ENCODE measurements at places on chromosomes 6 and 20.

DNA sequence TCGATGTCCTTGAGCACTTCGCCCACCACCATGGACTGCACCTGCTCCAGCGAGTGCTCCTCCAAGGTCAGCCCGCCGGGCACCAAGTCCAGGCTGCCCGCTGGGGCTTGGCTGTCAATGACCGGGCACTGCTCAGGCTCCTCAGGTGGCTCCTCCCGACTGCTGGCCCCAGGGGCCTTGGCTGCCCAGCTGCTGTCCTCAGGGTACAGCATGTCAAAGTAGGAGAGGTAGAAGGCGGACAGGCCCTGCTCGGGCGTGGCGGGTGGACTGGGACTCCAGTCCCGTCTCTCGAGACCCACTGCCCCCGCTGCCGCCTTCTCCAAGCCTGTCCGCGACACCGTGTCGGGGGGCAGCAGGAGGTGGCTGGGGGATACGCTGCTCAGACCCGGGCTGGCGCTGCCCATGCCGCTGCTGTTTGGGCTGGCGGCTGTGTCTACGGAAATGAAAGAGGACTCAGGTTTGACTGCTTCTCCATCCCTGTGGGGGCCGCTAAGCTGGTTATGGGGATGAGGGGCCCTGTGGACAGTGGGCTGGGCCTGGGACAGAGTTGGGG lies 12.0 kb downstream of the SPDEF start:
- no peak for DNase-seq

GRCh38 chr6:25570578-25570977 lies 81.4 kb upstream of the SCGN start:
- no peak for DNase-seq

DNA sequence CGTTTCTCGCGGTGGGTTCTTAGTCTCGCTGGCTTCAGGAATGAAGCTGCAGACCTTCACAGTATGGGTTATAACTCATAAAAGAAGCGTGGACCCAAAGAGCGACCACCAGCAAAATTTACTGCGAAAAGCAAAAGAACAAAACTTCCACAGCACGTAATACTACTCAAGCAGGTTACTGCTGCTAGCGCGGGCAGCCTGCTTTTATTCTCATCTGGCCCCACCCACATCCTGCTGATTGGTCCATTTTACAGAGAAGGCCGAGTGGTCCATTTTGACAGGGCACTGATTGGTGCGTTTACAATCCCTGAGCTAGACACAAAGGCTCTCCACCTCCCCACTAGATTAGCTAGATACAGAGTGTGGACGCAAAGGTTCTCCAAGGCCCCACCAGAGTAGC lies 17.4 kb downstream of the LY86 start:
- no peak for DNase-seq

GRCh38 chr6:81831274-81831673 lies 78.8 kb upstream of the TENT5A start:
- DNase-seq: no peak

DNA sequence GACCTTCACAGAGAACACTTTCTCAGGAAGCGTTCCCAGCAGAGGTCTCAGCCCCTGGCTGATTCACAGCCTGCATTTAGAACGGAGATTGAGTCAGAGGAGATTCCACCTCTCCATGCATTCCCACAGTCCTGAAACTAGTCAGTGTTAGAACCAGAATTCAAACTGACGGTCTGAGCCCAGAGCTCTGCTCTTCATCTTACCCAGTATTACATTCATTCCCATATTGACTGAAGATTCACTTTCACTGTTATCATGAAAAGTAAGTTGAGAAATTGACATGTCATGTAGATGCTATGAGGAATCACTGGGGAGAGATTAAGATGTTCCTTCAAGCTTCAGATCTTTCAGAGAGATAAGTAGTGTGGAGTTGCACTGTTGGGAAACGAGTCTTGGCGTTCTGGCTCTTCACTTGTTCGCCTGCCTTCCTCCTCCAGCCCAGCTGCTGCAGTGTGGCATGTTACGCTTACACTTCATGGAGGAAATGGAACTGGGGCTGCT lies 28.3 kb downstream of the MAS1 start:
- no peak for DNase-seq

DNA sequence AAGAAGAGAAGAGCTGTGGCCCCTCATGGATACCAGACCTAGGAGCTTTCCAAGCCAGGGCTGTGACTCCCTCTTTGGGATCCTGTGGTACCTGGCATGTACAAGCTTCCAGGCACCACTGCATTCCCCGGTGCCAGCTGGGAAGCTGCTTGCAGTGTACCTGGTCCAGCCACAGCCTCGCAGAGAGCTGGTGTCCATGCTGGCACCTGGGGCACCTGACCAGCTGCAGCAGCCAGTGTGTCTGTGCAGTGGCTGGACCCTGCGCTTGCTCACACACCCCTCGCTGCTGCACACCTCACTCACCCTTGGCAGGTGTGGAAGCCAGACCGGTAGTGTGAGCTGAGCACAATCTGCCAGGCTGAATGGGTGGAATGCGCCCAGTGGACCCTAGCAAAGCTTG lies 190.9 kb upstream of the MAN1A1 start:
- no peak for DNase-seq

DNA sequence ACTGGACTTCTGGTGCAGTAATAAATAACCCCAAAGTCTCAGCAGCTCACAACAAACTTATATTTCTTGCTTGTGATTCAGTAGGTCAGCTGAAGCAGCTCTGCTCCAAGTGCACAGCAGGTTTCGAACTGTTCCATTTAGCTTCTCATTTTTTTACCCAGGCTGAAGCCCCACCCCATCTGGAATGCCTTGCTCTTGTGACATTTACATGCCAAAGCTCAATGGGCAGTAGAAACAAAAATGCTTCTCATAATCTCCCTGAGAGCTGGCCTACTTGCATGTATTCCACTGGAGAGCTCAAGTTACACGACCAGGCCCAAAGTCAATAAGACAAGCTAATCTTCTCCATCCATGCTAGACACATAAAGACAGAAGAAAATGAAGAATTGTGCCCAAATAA lies 165.2 kb downstream of the HAO1 start:
- DNase-seq: no peak

DNA sequence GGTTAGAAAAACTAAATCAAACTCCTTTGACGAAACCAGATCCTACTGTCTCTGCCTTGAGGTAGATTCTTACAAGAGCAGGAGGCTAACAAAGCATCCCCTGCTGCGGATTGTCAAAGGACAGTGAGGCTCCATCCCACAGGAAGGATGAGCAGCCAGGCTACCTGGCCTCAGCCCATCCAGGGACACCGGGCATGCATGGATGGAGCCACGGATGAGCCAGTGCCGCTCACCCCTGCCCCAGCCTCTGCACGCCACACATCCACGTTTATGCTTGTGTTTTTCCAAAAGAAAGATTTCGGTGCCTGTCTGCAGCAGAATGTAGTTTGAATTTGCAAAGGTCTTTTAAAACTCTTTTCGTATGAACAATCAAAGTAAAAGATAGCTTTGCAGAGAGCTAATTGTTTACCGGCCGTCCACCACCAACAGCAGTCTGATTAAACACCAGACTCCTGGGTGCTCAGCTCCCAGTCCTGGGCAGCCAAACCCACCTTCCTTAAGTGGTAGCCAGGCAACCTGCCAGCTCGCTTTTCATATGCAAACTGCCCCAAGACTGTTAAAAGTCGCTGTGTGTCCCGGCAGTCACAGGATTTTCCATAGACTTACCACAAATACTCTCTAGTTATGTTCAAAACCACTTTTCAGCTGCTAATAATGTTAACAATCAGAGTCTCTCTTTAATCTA lies 999 bp downstream of the THBS2 start:
- DNase-seq: no peak

DNA sequence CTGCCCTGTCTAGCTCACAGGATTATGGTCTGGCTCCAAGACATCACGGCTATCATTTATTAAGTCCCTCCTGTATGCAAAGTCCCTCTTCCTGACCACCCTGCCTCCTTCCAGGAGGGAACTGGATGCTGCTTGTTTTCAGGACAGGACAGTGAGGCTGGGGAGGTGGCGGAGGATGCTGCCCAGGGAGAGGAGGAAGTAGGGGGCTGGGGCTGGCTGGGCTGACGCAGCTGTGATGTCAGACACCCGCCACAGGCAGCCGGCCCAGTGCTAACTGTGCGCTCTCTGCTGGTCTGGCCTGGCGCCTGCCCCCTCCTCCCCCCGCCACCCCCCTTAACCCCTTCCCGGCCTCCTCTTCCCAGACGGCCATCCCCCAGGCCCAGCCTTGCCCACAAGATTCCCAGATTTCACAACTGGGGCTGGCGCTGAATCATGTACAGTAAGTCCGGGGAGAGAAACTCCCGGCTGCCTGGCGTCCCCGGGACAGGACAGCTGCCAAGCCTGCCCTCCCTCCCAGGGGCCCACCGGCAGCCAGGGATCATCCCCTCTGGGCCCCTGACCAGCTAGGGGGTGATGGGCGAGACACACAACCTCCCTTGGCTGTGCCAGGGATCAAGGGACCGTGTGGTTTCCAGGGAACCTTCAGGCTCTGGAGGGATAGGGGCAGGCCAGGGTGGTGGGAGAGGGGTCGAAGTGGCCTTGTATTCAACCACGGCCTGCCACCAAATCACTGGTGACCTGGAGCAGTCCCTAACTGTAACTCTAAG lies 118.1 kb downstream of the CEBPB start:
- DNase-seq: no peak

- DNase-seq: no peak
These were observed 1.5 kb downstream of the HTR1E start for GRCh38 chr6:86938814-86939213.

DNA sequence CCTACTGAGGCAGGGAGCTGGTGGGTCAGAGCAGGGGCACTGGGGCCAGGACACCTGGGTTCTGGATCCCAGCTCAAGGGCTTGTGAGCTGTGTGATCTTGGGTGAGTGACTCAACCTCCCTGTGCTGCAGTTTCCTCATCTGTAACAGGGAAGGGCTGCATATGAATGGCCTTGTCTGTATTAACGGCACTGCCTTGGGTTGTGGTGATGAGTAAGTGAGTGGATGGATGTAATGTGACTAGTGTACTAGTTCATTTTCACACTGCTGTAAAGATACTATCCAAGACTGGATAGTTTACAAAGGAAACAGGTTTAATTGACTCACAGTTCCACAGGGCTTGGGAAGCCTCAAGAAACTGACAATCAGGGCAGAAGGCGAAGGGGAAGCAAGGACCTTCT lies 233.5 kb downstream of the TAF4 start:
- no peak for DNase-seq

- no peak for DNase-seq
These were observed 707.7 kb downstream of the KIF16B start for GRCh38 chr20:15865553-15865952.

DNA sequence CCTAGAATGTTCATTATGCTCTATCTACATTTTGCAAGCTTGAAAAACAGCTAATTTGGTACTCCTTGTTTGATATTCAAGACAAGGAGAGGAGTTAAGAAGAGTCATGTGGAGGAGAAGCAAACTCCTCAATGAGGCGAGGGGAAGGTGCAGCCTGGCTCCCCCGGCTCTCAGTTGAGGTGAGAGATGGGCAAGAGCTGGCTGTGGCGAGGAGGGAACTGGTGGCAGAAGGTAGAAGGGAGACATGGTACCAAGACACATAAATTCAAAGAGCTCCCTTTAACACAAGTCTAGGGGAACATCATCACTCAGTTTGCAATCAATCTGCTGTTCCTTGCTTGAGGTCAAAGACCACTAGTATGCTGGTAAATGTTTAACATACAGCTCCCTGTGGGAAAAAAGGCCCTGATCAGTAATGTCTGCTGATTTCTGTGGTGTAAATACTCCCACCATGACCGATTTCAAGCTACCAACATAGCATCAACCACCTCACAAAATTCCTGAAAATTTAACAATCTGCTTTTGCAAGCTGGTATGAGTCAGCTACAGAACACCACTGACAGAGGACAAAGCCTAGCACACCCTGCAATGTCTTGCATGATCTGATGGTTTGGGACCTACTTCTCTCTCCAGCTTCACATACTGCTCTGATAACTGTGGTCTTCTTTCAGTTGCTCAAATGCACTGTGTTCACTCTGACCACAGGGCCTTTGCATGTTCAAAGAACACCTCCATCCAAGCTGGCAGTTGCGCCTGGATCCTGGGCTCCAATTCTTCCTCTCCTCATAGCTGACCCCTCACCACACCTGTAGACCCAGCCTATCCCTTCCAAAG lies 516.3 kb upstream of the CHD6 start:
- no peak for DNase-seq

DNA sequence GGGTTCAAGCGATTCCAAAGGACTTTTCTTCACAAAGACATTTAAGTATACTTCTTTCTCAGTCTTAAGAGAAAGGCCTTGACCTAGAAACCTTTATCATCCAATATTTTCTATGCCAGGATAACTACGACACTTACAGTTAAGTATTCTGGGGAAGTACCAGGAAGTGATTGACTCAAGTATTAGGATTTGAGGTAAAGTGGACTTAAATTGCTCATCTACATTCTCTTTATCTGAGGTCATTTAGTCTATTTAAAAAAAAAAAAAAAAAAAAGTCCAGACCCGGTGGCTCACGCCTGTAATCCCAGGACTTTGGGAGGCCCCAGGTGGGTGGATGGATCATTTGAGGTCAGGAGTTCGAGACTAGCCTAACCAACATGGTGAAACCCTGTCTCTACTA lies 114.7 kb downstream of the ZFAND3 start:
- no peak for DNase-seq

GRCh38 chr6:32355018-32355417 lies 16.7 kb downstream of the TSBP1 start:
- no peak for DNase-seq

- DNase-seq: no peak
These were observed 159.4 kb upstream of the PRSS16 start for GRCh38 chr6:27088068-27088467.

- no peak for DNase-seq
These were observed 78.0 kb downstream of the FGD2 start for GRCh38 chr6:37083243-37084138.

DNA sequence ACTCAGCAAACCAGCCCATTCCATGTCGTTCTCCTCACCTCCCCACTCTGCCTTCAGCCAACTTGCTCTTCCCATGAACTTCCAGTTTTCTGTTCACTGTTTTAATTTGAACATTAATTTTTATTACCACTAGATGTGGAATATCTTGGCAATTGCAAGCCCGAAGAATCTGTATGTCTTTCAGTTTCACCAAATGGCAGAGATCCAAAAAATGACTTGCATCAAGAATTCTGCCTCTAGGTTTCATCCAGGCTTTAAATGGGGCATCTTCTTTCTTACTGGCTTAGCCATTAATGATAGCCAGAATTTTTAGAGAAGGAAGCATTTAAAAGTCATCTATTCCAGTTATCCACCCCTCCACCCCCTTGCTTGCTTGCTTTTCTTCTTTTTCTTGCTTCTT lies 39.0 kb downstream of the CAP2 start:
- no peak for DNase-seq

GRCh38 chr6:104428184-104428583 lies 431.5 kb downstream of the HACE1 start:
- no peak for DNase-seq

DNA sequence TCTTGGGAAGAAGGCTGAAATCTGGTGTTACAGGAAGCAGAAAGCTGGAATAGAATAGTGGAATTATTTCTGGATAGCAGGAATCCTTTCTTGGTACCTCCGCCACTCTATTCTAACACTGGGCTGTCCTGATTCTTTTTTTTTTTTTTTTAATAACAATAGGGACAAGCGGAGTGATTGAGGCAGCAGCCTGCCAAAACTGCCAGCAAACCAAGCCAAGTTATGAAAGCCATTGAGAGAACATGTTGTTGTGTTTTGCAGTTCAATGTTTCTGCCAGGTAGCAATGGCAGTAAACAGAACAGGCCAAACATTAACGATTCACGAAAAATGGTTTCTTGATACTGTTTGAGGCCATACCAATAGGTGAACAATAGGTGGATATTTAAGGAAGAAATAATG lies 47.1 kb downstream of the SLC26A8 start:
- no peak for DNase-seq

GRCh38 chr6:152309648-152310047 lies 327.5 kb downstream of the SYNE1 start:
- DNase-seq: no peak

- no peak for DNase-seq
These were observed 41.6 kb downstream of the NUP153 start for GRCh38 chr6:17665132-17665531.
